Dermis blood vessel endothelial cell (primary cell): ENCODE measurements at places on chromosomes 3 and 15.

DNA sequence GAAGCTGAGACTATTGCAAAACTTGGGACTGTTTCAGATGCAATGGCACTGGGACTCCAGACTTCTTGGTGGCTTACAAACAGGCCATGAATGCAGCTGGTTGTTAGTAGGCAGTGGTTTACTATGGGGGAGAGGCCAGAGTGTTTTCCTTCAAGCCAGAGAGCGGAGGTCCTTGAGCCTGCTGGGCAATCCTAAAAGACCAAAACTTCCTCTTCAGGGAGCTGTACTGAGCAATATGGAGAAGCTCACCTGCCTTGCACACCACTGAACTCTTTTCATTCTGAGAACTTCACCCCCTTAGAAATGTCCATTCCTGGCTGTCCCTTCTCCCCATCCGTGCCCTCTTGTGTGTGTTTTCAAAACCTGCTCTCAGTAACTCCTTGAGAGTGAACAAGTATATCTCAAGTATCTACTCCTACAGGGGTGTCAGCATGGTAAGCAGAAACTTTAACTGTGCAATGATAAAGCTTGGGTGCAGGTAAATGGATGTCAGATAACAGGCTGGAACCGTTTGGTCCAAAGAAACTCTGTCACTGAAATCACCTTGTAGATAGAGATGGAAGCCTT is 213.9 kb downstream of the CLSTN2 start:
- no peak for DNase-seq

DNA sequence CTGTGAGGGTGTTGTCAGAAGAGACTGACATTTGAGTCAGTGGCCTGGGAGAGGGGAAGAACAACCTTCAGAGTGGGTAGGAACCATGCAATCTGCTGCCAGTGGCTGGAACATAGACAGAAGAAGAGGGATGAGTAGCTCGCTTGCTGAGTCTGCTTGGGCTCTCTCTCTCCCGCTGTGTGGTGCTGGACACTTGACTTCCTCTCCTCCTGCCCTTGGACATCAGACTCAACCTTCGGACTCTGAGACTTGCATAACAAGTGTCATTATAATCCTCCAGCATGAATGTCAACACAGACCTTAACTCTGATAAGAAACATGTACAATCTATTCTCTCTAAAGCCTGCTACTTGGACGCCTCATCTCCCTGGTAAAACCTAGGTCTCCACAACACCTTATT is 5.9 kb upstream of the NMD3 start:
- DNase-seq: no peak

DNA sequence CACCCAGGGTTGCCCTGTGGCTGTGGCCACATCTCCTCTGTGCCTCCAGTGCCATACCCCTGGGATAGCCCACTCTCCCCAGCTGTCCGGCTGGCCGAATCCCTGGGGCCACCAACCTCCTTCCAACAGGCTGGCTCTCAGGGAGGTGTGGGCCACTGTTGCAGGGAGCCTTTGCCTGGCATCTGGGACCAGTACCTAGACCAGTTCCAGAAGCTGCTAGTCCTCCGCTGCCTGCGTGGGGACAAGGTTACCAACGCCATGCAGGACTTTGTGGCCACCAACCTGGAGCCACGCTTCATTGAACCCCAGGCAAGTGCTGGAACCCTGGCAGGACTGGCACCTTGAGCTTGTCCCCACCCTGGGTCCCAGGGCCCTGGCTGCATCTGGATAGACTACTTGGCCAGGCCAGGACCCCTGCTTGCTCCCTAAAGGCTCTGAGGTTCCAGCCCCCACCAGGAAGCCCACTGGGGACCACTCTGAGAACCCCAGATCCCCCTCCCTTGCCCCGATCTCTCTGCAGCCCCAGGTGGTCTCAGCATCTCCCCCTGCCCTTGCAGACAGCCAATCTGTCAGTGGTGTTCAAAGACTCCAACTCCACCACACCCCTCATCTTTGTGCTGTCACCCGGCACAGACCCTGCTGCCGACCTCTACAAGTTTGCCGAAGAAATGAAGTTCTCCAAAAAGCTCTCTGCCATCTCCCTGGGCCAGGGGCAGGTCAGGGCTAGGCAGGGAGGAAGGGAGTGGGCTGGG is 50.0 kb downstream of the SEMA3G start:
- DNase-seq: no peak

DNA sequence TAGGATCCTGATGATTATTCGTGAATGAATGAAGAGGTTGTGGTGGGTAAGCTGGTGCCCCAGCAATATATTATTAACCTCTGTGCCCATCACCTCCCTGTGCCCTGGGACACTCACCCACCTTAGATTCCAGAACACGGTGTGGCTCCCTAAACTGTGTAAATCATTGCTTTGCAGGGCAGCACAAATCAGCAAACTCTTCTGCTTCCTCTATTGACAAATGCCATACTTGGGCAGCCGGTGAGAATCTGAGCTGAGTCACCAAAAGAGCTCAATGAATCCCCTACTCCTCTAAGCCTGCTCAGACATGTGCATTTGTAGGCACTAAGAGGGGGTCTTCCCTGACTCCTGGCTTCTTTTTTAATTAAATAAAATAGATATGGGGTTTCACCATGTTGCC is 15.7 kb downstream of the UQCC5 start:
- no peak for DNase-seq

DNA sequence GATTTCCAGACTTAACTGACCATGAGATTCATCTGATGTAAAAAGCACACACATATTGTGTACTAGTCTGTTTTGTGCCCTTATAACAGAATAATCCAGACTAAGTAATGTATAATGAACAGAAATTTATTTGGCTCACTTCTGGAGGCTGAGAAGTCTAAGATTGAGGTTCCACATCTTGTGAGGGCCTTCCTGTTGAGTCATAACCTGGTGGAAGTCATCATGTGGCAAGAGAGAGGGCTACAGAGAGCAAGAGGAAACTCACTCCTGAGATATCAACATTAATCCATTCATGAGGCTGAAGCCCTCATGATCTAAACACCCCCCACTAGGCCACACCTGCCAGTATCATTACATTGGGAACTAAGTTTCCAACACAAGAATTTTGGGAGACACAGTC is 977.6 kb downstream of the MCTP2 start:
- DNase-seq: peak; percentile 66

DNA sequence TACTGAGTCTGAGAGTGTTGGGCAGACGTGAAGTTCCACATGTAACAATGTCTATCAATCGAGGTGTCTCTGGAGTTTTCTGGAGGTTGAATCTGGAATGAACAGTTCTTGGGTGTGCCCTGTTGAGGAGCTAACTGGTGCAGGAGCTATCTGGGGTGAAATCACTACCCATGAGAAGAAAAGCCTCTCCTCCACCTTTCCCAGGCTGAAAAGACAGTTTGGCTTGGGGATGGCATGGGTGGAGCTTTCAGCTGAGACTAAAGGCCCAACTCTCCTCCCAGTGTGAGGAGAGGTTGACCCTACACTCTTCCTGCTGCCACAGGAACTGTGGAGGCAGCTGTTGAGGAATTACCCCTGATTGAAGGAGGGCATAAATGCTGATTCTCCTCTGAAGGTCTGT is 54.4 kb upstream of the LRRFIP2 start:
- no peak for DNase-seq

GRCh38 chr3:194640829-194641228 is 7.6 kb upstream of the TMEM44 start:
- DNase-seq: peak; percentile 88

GRCh38 chr15:76127880-76128279 is 68.1 kb downstream of the TMEM266 start:
- DNase-seq: no peak

GRCh38 chr3:177426106-177426877 is 229.0 kb upstream of the TBL1XR1 start:
- no peak for DNase-seq

- no peak for DNase-seq
Observed at GRCh38 chr3:149448331-149448831, 26.1 kb upstream of the TM4SF4 start.

DNA sequence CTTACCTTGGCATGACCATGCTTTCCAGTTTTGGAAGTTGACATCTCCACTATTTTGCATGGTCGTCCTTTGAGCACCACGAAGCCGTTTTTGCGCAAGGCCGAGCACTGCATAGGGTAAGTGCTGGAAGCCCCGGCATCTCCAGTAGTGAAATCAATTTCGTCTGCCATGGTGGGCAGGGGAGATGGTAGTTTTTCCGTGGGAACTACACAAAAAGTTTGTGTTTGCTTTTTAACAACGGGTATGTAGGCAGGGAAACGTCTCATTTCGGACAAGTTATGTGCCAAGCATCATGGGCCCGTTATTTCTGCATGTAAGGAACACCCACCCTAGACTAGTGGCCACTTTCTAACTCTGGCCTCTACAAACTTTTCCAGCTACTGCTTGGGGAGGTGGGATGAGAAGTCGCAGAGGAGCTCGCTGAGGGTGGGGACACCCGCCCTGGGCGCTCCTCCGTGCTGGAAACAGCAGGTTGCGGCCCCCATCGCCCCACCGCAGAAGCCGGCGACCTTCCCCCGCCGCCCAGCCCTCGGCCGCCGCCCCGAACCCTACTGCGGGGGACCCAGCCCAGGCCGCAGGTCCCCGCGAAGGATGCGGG is 701 bp downstream of the EIF5A2 start:
- DNase-seq: peak; percentile 26

DNA sequence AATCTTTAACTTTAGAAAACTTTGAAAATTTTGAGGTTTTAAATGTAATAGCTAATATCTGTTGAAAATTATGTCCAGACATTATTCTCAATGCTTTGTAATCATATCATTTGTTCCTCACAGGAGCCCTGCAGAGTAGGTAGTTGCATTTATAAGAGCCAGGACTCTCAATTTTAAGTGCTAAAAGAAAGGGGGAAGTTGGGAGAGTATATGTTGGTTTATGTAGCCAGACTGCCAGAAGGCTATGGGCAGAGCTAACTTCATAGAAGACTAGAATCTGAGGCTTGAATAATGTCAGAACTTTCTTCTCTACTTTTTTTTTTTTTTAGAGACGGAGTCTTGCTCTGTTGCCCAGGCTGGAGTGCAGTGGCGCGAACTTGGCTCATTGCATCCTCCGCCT is 9.1 kb downstream of the VPS8 start:
- DNase-seq: no peak

DNA sequence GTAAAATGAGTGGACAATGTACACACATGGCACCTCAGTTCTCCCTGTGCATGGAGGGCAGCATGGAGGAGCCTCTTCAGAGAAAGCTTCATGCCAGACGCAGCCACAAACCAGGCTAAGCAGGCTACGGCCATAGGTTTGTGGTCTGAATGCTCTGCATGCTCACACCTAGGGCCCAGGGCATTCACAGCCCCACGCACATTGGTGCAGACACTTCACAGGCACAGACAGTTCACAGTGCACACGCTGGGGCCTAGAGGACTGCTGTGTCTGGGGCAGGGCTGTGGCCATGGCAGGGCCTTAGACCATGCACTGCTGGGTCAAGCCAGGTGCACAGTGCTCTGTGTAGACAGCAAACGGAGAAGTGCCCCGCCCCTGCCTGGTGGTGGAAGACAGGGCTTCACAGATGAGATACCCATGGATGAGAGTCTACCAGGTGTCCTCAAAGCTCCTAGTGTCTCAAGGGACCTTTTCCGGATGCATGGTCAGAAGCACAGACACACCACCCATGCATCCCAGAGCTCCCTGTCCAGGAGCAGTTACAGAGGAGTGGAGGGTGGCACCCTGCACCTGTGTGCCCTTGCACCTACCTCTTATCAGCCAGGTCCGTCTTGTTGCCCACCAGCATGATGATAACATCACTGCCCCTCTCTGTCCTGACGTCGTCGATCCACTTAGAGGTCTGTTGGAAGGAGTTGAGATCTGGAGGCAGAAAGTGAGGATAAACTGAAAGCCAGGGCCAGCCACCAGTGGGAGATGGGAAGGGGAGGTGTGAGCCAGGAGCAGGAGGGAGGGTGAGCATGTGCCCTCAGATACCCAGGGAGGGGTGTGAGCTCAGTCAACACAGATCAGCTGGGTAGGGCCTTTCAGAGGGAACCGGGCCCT is 33.5 kb downstream of the SRPRB start:
- DNase-seq: no peak

DNA sequence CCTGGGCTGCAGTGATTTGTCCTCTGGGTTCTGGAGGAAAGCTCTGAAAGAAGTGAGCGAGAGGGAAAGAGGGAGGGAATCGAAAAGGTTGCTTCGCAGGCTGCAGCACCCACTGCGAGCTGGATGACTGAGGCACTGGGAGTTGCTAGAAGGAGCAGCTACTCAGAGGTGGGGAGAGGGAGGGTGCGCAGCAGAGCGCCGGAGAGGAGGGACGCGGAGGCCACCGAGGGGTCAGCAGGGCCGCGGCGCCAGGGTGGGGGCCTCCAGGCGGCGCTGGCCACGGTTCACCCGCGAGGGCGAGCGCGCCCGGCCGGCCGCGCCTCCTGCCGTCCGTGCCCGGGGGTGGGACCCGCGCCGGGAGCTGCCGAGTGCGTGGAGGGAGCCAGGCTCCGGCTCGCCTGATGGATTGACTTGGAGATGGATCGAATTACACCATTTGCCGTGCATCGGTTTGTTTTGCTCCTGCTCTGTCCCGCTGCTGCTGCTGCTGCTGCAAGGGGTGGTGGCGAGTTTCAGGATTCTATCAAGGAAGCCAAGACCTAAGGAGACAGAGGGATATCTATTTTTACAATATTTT is at the start of gene SEMA6D:
SEMA6D (plus strand) TSS at position 470 of the 577 bp plus-strand sequence. CDS start 42,294 bp downstream, outside the sequence.
- peak; percentile 72 for DNase-seq

DNA sequence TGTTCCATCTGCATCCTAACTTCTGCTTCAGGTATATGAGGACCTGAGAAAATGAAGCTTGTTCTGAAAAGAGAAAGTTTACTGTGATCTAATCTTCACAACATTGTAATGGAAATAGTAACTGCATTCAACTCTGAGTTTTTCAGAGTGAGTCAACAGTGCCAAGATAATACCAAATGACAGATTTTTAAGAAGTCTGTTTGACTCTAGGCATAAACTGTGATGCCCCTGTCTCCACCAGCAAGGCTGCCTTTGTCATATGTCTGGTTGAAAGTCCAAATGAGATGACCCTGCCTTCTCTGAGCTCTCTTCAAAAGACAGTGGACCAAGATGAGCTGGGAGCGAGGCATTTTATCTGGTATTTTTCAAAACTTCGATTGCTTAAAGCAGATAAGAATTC is 44.8 kb upstream of the B3GNT5 start:
- DNase-seq: no peak

- no peak for DNase-seq
Observed at GRCh38 chr3:194221336-194221735, 85.4 kb downstream of the HES1 start.
